Hematopoietic multipotent progenitor cell treated with erythropoietin and hydrocortisone succinate and interleukin-3 and kit ligand, for 4 days (in vitro differentiated cells): ENCODE measurements at places on chromosomes 16 and 17.

DNA sequence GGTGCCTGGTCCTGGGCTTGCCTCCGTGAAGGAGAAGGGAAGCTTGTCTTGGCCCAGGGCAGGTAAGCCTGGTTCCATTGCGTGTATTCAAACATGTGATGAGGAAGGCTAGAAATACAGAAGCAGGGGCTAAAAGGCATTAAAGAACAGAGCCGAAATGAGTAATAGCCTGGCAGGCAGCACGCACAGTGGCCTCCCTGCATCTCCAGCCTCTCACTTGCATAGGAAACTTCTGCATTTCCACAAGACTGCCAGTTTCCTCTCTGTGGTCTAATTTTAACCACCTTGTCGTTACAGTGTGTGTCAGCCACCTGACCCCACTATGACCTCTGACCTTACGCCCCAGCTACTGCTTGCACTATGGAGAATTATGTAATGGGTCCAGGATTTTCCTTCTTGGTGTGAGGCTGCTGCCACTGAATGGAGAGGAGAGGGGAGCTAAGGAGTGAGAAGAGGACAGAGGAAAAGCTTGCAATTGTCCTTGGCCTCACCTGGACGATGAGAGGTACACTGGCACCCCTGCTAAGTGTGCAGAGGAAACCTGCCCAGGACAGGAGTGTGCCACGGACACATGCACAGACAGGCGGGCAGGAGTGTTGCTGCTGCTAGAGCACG lies 32.8 kb downstream of the HIC1 start:
- DNase-seq, result peak; percentile 91

DNA sequence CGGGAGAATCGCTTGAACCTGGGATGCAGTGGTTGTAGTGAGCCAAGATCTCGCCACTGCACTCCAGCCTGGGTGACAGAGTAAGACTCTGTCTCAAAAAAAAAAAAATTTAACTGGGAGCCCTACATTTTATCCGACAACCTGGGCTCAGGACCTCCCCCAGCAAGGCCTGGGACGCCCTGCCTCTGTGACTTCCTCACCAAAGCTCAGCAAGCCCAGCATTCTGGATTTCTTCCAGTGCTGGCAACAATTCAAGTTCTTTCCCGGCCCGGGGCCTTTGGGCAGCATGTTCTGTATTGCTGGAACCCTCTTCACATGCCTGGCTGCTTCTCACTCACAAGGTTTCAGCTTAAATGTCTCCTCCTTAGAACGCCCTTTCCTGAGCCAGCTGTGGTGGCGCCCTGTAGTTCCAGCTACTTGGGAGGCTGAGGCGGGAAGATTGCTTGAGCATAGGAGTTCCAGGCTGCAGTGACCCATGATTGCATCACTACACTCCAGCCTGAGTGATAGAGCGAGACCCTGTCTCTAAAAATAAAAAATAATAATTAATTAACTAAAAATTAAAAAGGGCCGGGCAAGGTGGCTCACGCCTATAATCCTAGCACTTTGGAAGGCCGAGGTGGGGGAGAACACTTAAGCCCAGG lies 15.9 kb upstream of the MEIOB start:
- DNase-seq, result no peak

DNA sequence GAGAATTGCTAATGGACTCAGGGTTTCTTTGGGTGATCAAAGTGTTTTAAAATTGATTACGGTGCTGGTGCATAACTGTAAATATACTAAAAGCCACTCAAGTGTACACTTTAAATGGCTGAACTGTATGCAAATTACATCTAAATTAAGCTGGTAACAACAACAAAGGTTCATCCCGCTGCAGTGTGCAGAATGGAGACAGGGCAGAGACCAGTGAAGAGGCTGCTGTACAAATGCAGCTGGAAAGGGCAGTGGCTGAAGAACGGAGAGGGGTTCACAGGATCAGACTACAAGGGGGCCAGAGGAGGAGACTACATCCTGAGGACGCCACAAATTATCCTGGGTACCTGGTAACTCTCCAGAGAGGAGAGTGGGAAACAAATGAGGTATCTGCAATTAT lies 9.0 kb upstream of the ITGAE start:
- no peak for DNase-seq

- no peak for DNase-seq
Observed at GRCh38 chr17:66782851-66783250, 52.1 kb upstream of the CACNG5 start.

DNA sequence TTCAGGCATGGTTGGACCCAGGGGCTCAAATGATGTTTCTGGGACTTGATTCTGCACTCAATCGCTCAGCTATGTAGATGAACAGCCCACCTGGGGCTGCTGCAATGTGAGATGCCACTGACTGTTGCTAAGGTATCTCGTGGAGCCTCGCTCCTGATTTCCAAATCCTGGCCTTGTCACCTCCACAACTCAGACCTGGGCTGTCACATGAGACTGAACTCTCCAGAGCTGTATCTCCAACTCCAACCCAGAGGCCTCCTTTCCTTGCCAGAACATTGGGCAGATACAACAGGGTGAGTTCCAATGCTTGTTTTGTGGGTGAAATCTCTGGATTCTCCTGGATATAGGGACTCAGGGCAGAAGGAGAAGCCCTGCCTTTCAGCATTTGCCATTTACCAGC lies 79.5 kb downstream of the GNAO1 start:
- no peak for DNase-seq

DNA sequence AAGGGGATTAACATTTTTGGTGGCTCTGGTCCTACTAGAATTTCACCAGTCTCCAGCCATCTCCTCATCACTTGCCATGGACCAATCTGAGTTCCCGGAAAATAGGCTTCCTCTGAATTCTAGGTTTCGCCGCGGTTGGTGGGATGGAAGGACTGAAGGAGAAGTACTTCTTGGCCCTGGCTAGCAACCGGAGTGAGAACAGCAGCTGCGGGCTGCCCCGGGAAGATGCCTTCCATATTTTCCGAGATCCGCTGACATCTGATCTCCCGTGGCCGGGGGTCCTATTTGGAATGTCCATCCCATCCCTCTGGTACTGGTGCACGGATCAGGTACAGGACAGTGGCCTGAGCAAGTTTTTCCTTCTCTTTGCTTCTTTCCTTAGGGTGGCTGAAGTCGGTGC lies 45.0 kb downstream of the SLC5A11 start:
- DNase-seq, result no peak

GRCh38 chr16:84323606-84324005 lies 28.9 kb downstream of the WFDC1 start:
- DNase-seq, result no peak

DNA sequence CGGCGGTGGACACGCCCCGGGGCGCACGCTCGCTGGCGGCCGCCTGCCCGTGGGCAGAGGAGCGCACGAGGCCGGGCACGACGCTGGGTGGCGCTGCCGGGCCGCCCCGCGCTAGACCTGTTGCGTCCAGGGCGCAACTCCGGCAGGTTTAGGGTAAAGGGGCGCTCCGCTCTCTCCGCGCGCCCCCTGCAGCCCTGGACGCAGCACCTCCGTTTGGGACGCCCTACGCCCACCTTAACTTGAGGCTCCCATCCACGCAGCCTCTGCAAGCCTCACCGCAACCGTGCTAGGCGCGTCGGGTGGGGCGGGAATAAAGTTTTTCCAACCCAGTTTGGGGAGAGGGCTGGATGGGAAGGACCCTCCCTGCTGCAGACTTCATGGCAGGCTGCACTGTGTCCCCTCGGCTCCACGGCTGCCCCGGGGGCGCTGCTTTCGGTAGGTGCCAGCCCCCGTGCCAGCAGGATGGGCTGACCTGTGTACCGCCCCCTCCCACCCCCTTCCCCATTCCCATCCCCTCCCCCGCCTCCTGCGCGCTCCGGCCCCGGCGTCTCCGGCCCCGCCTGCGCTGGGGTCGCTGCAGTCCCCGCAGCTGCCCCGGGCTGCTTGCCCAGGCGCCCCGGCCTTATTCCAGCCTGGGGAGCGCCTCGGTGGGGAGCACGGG lies at the start of gene SYT17:
TSS of gene SYT17 (plus strand) at position 531 of the 661 bp plus-strand sequence. CDS start 407 bp downstream, outside the sequence.
- peak; percentile 83 for DNase-seq

- DNase-seq, result no peak
Observed at GRCh38 chr17:30975042-30975820, 4.4 kb downstream of the RNF135 start.

DNA sequence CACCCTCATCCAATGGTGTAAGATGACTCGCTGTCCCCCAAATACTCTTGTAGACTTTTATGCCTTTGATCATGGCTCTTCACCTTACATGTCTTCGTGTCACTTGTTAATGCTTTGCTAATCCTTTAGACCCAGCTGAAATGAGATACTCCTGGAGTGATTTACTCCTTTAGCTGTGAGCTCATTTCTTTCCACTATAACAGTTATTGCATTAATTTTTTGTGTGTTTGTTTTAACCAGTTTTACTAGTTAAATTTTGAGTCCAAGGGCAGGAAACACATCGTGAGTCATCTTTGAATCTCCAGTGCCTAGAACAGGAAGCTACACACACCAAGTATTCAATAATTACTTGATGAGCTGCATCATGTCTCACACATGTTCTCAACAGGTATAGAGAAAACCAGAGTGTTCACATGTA lies 6.5 kb upstream of the CTCF start:
- DNase-seq, result peak; percentile 43

DNA sequence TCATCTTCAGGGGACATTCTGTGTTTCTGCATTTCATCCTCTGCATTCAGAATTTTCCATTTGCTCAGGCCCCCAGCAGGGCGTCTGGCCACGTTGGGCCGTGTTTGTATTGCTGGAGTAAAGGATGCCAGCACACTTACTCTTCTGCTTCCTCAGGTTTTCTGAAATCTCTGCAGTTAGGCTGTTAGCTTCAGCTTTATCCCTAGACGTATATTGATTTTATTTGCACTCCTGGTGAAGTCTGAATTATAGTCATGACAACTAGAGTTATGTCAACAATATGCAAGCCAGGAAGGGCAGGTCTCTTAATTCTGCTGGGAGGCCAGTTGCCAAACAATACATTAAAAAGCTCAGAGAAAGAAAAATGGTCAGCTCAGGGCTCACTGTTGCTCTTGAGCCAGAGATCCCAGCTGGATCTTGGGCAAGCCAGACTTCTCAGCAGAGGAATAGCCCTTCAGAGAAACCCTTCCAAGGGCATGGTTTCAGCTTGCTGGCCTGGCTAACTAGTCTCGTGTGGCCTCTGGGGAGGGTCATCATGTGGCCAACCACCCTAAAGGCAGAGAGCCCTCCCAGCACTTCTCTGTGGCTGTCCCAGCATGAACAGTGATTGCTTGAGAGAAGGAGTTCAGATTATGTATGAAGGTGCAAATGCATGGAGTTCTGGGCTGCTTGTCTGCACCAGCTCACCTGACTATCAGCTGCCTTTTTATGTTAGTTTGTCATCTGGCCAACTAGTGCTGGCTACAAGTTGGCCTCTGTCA lies 110.2 kb upstream of the CACNG5 start:
- no peak for DNase-seq

- DNase-seq, result no peak
Observed at GRCh38 chr17:81315129-81315884, 20.2 kb upstream of the SLC38A10 start.

GRCh38 chr16:16030449-16030848 lies 81.0 kb downstream of the ABCC1 start:
- DNase-seq, result no peak

DNA sequence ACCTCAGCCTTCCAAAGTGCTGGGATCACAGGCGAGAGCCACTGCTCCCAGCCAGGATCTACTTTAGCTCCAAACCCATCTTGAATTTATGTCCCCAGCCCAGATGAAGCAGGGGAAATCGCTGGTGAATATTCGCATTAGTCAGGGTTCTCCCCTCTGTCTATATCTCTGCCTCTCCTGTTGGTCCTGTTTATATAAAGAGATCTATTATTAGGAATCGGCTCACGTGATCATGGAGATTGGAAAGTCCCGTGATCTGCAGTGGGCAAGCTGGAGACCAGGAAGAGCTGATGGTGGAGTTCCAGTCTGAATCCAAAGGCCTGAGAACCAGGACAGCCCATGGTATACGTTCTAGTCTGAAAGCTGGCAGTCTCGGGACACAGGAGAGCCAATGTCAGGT lies 382.8 kb downstream of the SEC14L1 start:
- no peak for DNase-seq
